Fibroblast of skin of abdomen (primary cell): ENCODE measurements at places on chromosomes 6 and 20.

GRCh38 chr20:53708129-53708968 is 114.7 kb upstream of the ZNF217 start:
- DNase-seq, result peak; percentile 78

DNA sequence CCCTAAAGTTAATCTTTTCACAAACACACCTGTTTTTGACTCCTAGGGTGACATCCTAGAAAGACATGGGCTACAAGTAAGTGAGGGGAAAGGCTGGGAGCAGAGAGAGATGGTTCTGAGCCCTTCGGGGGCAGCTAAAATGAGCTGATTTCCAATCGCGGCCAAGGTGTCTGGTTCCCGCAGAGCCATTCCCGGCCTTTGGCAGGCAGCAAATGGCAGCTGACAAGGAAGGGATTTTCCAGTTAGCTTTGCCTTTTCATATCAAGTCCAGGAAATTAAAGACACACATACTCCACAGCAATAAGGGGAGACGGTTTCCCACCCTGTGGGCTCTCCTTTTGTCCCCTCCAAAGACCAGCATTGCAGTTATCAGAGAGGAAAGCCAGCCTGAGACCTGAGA is 228.5 kb downstream of the ZMYND8 start:
- DNase-seq, result no peak

DNA sequence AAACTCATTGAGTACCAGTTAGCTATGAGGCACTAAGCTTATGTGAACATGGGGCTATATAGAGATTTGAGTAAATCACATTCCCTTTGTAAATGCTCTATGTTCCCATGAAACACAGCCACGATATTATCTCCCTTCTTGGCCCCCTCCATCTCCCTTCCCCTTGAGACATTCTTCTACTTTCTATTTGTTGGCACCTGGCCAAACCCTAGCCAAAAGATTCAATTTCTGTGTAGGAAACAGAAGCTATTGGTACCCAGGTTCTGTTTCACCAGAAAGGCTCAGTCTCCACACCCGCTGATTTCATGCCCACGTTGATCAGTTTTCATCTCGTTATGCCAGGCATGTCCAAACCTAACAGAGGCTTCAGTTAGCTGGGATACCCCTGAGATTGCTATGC is 145.5 kb upstream of the LAMP5 start:
- DNase-seq, result no peak

- no peak for DNase-seq
Measured at GRCh38 chr6:138648127-138648526, 125.4 kb upstream of the CCDC28A start.

DNA sequence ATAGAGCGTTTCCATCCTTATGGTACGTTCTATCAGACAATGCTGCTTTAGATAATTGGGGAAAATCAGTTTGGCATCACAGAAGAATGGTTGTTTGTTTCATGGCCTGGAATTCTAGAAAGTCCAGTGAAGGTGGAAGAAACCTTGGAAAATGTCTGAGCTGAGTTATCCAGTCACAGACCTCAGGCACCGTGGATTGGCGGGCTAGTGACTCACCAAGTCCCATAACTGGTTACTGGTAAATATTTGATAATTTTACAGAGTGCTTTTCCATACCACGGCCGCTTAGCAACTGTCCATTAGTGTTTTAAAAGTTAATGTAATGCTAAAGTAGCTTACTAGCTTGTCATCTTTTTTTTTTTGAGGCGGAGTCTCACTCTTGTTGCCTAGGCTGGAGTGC is 99.4 kb downstream of the SLC35B3 start:
- DNase-seq, result no peak

DNA sequence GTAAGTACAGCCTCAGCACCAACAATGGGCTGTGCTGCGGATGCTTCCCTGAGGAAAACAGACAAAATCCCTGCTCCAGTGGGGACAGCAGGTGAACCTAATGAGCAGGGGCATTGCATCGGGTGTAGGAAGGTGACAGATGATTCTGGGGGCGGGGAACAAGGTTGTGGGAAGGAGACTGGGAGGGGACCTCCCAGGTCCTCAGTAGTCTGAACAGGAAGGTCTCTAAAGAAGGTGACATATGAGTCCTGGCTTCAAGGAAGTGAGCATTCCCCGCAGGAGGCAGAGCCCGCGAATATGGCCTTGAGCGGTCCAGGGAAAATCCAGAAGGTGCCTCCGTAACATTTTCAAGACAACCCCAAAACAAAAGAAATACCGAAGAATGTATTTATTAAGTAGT is 19.4 kb downstream of the ULBP1 start:
- no peak for DNase-seq

DNA sequence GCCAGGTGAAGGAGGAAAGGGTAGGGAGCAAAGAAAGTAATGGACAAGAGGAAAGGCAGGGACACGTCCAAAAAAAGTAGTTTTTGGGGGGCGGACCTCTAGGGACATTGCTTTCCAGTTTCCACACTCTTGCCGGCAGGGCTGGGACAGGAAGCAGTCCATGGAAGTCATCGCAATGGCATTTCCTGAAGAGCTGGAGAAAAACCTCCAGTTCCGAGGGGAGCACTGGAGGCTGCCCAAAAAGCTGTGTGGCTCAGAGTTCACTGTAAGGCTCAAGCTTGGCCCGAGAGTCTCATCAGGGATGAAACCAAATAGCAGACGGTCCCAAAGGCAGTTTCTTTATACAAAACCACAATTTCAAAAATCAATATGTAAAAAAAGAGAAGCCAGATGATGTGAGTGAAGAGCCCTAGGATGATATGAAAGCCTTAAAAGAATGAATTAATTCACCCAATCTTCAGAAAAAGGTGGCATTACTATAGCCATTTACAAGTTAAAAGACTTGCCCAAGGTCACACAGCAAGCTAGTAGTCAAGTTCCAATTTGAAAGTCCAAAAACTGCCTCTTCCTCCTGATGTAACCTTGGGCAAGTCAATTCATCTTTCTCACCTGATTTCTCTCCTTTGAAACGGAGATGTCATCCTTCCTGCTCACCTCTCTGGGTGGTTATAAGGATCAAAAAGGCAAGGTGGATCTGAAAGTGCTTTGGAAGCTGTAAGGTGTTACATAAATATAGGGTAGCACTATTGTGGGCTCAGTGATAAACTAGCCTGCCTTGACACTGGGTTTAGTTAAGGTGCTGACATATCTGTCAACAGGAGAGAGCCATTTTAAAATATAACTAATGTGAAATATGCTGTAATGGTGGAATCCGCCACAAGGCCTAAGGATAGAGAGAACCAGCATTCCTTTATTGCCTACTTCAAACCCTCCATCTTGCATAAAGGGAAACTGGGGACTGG is 9.1 kb downstream of the BCL2L1 start:
- DNase-seq, result peak; percentile 95

DNA sequence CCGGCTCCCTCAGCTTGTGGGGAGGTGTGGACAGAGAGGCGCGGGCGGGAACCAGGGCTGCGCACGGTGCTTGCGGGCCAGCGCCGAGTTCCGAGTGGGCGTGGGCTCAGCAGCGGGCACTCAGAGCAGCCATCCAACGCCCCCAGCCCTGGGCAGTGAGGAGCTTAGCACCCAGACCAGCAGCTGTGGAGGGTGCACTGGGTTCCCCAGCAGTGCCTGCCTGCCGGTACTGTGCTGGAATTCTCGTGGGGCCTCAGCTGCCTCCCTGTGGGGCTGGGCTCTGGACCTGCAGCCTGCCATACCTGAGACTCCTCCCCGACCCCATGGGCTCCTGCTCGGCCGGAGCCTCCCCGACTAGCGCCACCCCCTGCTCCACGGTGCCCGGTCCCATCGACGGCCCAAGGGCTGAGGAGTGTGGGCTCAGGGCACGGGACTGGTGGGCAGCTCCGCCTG is 92.7 kb downstream of the MANEA start:
- DNase-seq, result no peak

GRCh38 chr6:50742161-50742560 is 28.8 kb downstream of the TFAP2D start:
- DNase-seq, result no peak

DNA sequence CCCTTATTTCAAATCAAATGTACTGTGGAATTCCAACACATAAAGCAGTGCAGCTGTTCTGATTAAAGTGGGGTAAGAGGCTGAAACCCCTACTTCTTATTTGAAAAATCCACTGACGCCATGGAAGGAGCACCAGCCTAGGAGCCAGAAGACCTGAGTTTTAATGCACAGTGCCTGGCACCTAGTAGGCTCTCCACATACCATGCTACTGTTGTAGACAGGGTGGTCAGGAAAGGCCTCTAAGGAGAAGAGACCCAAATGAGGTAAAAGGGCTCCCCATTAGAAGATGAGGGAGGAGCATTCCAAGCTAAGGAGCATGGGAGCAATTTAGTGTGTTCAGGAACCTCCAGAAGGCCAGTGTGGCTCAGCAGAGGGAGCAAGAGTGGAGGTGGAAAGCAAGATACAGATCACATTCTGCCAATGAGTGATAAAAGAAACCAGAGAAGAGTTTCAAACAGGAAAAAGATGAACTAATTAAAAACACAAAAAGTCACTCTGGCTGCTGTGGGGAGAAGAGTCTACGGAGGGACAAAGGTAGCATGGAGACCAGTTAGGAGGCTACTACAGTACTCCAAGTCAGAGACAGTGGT is 11.8 kb upstream of the ZNF76 start:
- DNase-seq, result no peak

DNA sequence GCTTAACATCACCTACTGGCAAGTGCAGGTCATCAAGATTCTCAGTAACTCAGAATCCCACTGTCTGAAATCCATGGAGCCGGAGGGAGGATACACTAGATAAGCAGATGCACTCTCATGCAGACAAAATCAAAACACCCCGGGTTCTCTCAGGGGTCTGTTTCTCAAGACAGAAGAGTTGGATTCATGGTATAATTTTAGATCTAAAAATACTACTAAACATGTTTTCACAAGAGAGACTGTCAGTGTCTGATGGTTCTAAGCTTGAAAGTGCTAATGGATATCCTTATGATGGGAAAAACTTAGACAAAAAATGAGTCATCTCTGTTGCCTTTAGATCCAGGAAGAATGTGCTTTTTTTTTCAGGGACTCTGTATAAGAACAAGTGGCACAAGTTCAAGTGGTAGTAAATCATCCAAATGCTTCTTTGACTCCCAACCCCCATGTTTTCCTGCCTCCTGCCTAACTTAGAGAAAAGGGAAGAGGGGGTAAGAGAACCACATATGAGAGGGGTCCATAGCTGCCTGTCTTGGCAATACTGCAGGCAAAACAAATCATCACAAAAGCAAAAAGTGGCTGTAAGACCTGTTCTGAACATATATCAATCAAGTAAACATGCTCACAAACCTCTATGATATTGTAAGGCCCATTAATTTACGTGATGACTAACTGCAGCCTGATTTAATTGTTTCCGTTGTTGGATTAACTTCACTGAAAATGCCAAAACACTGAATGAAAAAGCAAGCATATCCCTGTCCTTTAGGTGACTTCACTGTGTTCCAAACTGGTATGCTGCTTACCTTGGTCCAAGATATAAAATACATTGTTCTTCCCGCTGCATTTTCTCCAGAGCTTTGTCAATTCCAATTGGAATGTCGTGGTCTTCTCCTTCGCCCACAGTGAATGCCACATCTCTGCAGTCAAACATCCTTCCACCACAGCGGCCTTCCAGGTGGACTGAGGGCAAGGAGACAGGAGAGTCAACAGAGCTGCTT is 84.0 kb upstream of the TULP1 start:
- DNase-seq, result peak; percentile 96

DNA sequence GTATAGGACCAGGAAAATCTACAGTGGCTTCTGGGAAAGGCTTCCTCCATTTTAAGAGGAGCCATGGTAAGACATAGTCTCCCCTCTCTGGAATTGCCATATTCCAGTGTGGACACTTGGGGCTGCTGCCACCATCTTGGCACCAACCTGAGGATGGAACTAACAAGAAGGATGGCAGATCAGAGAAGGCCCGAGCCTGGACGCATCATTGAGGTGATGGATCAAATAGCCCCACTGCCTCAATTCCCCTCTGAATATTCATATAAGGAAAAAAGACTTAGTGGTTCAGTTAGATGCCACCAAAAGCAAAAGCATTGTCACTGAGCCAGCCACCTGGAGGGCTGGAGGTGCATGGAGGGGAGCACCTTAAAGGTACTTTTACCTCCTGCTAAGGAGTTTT is 25.9 kb downstream of the PLAGL2 start:
- DNase-seq, result no peak
